ENCODE measurements at places on chromosomes 16 and 17. TPM values are rescaled to one million over a fixed set of nuclear protein-coding genes. Genes with fewer than 3 reads are reported as not detected.

DNA sequence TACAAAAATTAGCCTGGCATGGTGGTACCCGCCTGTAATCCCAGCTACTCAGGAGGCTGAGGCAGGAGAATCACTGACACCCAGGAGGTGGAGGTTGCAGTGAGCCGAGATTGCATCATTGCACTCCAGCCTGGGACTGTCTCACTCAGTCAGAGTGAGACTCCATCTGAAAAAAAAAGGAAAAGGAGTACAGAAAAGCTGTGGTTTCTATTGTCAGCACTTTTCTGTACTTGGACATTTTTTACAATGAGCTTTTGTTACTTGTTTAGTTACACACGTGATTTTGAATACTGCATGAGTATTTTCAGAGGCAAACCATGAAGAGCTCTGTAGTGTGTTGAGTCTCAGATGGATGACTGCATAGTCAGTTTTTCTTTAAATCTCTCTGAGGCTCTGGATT lies 26.3 kb downstream of the ZC3H18 start:
- no peak for DNase-seq

GRCh38 chr17:64386412-64387144 lies 4.1 kb downstream of the PECAM1 start:
- no peak for DNase-seq

Gene GRB7
- not detected for total RNA-seq

- DNase-seq: no peak
Observed at GRCh38 chr17:29014716-29015115, 8.9 kb upstream of the SEZ6 start.

DNA sequence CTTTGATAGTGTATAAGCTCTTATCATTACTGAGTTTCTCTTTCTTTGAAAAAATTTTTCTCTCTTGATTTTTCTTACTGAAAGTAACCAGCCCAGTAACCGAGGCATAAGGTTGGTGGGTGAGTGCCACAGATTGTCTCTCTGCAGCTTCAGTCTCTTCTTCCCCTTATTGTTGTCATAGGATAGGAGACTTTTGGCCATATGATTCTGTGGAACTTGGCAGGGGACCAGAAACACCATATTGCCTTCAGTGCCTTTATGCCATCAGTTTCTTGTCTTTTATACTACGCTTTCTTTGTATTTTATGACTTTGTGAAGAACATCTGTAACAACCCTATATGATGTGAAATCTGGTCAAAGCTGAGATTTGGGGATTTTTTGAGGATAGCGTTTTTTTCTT lies 341.6 kb upstream of the TBX2 start:
- DNase-seq: no peak

- DNase-seq: no peak
Observed at GRCh38 chr17:63998721-63999679, 849 bp downstream of the PRR29 start.

GRCh38 chr17:72187556-72187955 lies 66.7 kb downstream of the SOX9 start:
- DNase-seq: no peak

GRCh38 chr17:50858486-50859225 lies 7.5 kb downstream of the TOB1 start:
- no peak for DNase-seq

Gene TBC1D3
- total RNA-seq: not detected

DNA sequence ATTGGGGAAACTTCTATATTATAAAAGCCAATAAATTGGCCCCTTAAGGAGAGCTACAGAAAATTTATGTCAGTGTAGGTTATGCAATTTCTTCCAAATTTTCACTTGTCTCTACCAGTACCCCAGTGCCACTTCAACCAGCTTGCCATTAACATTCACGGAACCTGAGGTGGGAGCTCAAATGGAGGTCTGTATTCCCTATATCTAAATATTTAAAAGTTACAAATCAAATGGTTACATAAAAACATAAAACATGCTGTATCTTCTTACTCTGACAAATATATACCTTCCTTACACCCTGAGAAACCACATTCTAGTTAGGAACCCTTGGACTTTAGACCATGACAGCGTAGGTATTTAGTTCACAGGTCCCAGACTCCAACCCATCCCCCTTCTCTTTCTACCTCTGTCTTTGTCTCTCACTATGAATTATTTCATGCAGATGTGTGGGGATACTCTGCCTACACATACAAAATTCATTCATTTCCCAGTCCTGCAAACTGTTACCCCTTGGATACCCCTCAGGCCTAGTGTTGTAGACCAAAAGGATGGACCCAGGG lies 127.8 kb upstream of the PMFBP1 start:
- DNase-seq: no peak

- peak; percentile 70 for DNase-seq
Observed at GRCh38 chr16:4307215-4308037, 8.4 kb upstream of the GLIS2 start.

Measured in occipital lobe (tissue), 3 donors.